Stimulated activated CD8-positive, alpha-beta memory T cell treated with anti-CD3 and anti-CD28 coated beads, Interleukin-7, amount 100 ng/mL, for 24 hours (primary cell): ENCODE measurements at places on chromosomes 11 and 22.

GRCh38 chr22:28123989-28124766, 205.1 kb upstream of the PITPNB start:
- no peak for DNase-seq

- no peak for DNase-seq
Observed at GRCh38 chr11:2945757-2946287, 16.6 kb upstream of the PHLDA2 start.

GRCh38 chr11:65366340-65366773, 11.8 kb downstream of the TIGD3 start:
- DNase-seq, result no peak

DNA sequence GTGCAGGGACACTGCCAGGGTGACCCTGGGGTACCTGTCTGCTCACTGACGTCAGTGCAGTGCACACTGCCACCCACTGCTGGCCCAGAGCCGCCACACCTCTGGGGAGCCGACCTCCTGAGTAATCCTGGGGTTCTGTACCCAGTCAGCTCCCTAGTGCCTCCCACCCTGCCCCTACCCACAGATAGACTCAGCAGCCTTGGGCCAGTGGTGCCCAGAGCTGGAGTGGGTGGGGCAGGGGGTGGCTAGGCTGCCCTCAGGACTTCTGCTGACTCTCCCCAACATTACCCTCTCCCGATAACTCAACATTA, 5.8 kb downstream of the NRXN2 start:
- DNase-seq, result no peak

DNA sequence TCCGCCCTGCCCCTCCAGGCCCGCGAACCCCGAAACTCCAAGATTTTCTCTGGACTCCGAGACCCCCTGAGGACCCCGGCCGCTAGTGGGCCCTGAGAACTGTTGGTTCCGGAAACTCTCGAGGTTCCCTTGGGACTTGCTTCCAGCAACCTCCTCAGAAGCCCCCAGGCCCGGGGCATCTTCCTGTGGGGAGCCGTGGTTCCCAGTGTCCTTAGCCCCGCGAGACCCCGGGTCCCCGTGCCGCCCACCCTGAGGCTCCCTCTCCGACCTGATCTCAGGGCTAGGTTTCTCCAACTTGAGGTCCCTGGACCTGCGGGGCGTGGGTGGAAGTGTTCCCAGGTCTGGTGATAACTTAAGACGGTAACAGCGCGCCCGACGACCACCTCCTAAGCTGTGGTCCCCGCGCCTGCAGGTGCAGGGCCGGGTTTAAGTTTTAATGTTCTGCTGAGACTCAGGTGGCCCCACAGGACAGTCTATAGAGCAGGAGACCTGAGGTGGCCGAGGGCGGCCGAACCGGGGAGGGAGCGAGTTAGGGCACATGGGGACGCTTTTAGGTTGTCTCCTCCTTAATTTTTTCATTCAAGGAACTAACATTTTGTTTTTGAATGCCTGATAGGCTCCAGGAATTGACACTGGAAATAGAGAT, 720 bp downstream of the FAM118A start:
- DNase-seq, result no peak

- no peak for DNase-seq
Observed at GRCh38 chr22:24725736-24726135, 48.8 kb downstream of the PIWIL3 start.

GRCh38 chr11:44307340-44308099, 2.4 kb downstream of the ALX4 start:
- no peak for DNase-seq

- no peak for DNase-seq
Observed at GRCh38 chr11:103652013-103652412, 384.4 kb upstream of the DDI1 start.

- no peak for DNase-seq
Observed at GRCh38 chr11:47460571-47461235, 11.8 kb upstream of the RAPSN start.

DNA sequence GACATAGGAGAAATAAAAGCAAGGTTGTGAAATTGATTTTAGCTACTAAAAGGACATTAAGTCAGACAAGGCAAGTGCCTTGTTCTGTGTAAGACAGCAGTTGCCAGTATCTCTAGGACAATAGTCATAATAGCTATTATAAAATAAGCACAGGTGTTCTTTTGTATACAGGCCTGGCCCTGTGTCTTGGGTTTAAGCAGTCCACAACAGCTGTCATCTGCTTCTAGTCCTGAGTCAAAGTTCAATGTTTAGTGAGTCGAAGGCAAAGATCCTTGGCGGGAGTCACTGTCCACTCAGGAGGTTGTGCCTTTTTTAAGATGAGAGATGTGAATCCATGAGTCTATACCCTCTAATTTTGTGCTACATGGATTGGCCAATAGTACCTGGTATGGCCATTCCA, 79.5 kb downstream of the SC5D start:
- DNase-seq, result no peak

DNA sequence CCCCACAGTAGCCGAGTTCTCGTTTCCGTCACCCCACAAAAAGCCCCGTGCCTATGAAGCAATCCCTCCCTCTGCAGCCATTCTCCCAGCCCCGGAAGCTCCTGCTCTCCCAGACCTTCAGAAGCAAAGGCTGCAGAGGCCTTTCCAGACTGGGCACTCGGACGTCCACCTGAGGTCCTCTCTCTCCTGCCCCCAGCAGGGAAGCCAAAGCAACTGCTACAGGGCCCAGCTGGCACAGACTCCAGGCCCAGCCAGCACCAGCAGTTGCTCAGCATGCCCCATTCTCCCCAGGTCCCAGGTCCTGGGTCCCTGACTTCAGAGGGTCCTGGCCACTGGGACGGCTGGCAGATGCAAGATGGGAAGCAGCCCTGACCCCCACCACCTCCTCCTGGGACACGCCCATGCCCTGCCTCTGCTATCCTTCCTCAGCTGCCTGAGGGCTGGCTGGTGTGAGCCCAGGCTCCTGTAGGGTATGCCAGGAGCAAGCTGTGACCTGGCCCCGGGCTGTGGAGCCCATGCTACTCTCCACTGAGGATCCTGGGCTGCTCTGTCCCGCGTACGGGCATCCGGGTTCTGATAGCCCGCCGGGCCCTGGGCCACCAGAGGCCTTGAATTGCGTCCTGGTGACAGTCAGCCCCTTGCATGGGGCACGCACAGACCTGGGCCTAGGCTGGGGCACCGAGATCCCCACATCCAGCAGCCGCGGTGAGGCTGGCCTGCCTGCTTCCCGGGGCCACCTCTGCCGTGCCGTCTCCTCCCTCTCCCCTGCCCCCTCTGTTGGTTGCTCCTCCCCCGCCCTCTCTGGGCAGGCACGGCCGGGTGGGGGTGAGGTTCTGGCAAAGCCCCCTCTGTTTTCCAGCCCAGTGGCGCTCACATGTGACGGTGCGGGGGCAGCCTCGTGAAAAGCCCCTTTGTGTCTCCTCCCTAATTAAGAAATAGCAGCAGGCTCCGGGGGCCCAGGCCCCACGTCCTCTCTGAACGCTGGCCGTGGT, 1310.3 kb downstream of the BRD1 start:
- DNase-seq, result no peak

DNA sequence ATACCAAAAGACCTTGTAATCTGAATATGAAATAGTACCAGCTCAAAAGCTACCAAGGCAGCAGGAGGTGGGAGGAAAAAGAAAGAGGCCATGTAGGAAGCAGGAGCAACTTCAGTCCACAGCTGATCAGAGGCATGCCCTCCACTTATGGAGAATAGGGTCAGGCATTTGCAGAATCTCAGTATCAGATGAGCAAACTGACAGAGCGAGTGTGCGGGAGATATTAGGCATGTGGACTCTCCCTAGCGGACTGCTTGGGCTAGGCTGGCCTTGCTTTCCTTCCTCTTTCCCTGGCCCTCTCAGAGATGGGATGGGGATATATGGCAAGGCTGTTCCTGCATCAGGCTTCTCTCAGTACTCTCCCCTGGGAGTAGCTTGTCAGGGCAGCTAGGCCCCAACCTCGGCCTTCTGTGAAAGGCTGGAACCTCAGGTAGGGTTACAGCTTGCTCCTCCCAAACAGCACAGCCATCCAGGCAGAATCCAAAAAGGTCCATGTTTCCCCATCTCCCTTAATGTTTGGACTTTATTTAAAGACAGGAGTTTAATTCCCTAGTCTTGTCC, 37.0 kb downstream of the ETS1 start:
- DNase-seq, result no peak

GRCh38 chr11:83438438-83438837, 152.3 kb upstream of the CCDC90B start:
- no peak for DNase-seq

DNA sequence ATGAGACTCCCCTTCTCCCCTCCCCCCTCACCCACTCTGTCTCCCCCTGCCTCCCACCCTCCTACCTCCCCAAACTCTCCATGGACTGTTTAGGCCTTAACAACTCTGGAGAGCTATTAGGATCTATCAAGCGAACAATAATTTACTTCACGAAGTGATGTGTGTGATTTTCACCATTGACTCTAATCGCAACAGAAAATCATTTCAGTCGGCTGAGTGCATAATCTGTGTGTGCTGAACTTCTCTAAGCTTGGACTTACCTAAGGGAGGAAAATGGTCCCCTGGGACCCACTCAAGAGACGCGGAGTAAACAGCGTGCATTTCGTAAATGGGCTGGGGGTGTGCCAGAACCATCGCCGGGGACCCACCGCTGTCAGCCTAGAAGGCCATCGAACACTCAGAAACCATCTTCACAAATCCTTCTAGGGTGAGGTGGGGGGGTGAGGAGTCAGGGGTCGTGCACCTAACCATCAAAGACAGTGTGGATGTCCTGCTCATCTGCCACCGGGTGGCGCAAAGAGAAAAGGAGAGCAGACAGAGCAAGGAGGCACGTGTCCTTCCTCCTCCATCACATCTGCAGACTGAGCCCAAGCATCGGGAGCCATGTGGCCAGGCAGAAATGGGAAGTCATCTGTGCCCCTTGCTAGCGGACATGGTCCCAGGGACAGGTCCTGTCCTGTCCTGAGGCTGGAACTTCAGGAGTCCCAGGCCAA, 62.1 kb upstream of the NUP50 start:
- no peak for DNase-seq

GRCh38 chr11:117172724-117173421, 5.7 kb upstream of the SIDT2 start:
- DNase-seq, result no peak

GRCh38 chr11:17066691-17067090, 10.8 kb downstream of the RPS13 start:
- no peak for DNase-seq

- no peak for DNase-seq
Observed at GRCh38 chr11:9178716-9179115, 86.4 kb downstream of the DENND5A start.

- no peak for DNase-seq
Observed at GRCh38 chr11:130457623-130458409, 9.4 kb downstream of the ADAMTS15 start.

GRCh38 chr11:4085575-4085974, 9.0 kb upstream of the RRM1 start:
- no peak for DNase-seq

- no peak for DNase-seq
Observed at GRCh38 chr11:614021-614622, 1.6 kb downstream of the IRF7 start.
